Activated CD4-positive, alpha-beta T cell treated with anti-CD3 and anti-CD28 coated beads, Interleukin-2, Interleukin-4, amounts not matched to agents 100 ng/mL and 50 ng/mL, durations not matched to agents 16 hours and 8 hours (primary cell): ENCODE measurements at places on chromosomes 3 and 15.

- DNase-seq = no peak
Observed at GRCh38 chr15:34773013-34773412, 18.2 kb upstream of the GJD2 start.

DNA sequence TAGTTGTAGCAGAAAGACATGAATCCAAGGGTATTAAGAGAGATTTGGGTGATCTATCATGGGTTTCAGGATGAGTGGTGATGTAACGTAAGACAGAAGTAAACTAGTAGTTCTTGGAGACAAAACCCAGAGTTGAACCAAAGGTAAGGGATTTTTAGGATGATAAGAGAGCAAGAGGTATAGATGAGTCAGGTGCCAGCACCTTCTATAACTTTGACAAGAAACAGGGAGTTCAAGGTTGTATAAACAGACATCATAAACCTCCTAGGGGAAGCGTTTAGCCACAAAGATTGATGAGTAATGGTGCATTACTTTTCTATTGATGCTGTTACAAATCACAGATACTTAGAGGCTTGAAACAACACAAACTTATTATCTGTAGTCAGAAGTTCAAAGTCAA is 447.3 kb upstream of the ARHGEF26 start:
- DNase-seq = peak; percentile 60

DNA sequence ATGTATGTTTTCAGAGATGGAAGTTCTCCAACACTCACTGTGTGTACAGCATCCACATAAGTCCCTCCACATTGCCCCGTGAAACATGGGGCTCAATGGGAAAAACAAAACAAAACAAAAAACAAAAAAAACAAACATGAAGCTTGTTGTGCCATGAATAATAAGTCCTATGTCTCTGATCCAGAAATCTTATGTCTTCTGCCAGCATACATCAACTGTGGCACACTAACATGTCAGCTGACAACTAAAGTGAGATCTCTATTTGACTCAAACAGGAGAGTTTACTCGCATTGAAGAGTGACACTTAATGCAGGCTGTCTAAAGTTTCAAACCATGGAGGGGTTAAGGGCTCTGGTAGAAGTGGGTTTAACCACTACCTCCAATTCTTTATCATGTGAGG is 180.2 kb upstream of the ROBO1 start:
- DNase-seq = no peak

DNA sequence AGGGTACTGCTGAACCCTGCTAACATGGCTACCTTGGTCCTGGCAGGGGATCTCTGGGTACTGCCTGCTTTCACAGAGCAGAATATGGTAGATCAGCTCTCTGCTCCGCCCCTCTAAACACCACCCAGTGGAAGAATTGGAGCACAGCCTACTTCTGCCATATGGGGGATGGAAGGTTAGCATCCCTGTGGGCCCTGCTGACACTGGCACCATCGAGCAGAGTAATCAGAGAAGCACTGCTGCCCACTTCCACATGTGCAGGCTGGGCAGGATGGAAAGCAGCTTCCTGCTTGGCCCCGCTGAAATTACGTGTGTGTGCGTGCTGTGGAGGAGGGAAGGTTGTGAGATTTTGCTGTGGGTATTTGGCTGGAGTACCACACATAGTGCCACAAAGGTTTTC is 24.8 kb downstream of the CCR1 start:
- no peak for DNase-seq

DNA sequence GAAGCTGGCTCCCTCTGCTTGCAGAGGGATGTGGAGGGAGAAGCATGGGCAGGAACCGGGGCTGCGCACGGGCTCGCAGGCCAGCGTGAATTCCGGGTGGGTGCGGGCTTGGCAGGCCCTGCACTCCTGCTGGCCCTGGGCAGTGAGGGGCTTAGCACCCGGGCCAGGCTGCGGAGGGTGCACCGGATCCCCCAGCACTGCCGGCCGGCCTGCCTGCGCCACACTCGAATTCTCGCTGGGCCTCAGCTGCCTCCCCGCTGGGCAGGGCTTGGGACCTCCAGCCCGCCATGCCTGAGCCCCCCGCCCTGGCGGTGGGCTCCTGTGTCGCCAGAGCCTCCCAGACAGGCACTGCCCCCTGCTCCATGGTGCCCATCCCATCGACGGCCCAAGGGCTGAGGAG is 47.6 kb upstream of the SPATA12 start:
- no peak for DNase-seq

GRCh38 chr15:70151462-70151861 is 53.7 kb upstream of the TLE3 start:
- DNase-seq = no peak

GRCh38 chr3:14487821-14488220 is 52.3 kb downstream of the GRIP2 start:
- no peak for DNase-seq
